ENCODE measurements at places on chromosomes 3 and 15.

GRCh38 chr3:112114576-112115160 lies 18.4 kb downstream of the GCSAM start:
- DNase-seq, result no peak

DNA sequence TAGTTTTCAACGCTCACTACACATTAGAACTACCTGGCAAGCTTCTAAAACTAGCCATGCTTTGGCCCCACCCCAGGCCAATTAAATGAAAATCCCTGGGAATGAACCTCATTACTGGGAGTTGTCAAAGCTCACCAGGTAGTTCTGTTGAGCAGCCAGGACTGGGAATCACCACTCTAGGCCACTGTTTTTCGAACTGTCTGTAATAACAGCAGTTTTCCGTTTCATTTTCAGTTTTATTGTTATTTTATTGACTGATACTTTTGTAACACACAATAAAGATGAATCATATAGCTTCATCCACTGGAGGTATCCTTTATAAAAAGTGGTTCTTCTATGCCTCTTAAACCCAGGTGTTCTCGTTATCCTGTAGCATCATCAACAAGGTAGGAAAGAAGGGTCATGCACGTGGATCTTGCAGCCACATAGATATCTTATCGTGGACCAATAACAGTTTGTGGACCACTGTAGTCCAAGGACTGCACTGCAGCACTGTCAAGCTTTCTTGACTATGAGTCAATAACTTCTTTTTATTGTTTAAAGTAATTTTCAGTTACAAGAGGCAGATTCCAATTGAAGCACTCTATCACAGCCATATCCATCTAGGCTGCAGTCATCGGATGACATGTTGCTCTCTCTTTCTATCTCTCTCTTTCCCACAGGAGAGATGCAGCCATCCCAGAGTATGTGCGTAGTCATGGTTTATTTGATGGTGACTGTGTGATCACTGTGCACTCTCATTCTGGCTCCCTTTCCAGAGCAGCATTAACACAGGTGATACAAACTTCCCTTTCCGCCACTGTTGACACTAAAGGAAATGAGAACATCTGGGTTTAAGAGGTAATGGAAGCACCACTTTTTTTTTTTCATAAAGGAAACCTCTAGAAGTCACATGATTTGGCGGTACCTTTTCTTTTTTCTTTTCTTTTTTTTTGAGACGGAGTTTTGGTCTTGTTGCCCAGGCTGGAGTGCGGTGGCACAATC lies 39.0 kb upstream of the BLM start:
- no peak for DNase-seq

DNA sequence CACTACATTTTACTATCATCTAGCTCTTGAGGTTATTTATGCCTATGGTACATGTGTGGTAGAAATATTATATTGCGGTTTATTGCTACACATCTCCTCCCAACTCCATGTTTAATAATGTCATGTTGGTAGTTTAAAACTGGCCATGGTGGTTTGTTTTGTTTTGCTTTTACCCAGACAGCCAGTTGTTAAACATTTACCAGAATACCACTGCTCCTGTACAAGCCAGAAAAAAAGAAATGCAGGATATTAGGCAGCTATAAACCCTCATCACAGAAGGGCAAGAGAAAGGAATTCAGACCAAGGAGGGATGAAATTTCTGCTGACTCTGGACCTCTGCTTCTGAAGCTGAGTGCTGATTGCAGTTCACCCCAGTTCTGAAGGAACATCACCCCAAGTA lies 451.8 kb upstream of the IL12A start:
- no peak for DNase-seq

- DNase-seq, result no peak
Observed at GRCh38 chr3:142597906-142598305, 1.7 kb downstream of the PLS1 start.

GRCh38 chr3:13451301-13451673 lies 28.8 kb upstream of the HDAC11 start:
- no peak for DNase-seq

- peak; percentile 76 for DNase-seq
Observed at GRCh38 chr3:4350789-4351163, 47.6 kb downstream of the SETMAR start.

DNA sequence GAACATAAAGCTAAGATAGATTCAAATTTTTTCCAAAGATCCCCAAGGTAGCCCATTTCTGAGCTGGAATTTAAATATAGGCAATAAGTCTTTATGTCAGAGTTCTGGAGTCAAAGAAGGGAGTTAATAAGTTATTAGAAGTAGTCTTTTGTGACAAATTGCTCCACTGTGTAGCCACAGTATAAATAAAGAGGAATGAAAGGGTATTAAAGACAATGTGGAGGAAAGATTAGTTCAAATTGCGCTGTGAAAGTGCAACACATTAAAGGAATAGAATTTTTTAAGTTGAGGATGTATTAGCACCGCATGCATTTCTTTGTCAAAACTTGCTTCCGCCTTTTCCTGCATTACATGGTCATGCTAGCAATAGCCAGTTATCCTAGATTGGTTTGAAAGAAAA lies 666.6 kb upstream of the CCDC54 start:
- DNase-seq, result no peak

DNA sequence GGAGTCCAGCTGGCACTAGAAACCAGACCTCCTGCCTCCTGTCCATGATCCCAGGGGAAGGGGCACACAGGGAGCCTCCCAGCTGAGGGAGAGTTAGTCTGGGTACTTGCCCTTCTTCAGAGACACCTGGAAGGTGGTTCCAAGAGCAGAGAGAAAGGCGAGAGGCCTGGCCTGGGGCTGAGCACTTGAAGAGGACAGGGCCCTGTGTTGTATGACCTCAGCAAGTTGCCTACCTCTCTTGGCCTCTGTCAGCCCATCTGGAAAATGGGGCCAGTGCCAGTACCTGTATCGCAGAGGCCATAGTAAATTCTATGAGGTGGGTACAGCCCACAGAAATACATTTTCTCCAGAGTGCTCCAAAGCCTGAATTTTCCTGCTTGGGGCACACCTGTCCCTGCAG lies 19.5 kb downstream of the PTH1R start:
- no peak for DNase-seq

GRCh38 chr15:66682865-66683264 lies 19.2 kb upstream of the SMAD6 start:
- DNase-seq, result no peak

GRCh38 chr3:79368403-79368802 lies 399.4 kb downstream of the ROBO1 start:
- DNase-seq, result peak; percentile 7

DNA sequence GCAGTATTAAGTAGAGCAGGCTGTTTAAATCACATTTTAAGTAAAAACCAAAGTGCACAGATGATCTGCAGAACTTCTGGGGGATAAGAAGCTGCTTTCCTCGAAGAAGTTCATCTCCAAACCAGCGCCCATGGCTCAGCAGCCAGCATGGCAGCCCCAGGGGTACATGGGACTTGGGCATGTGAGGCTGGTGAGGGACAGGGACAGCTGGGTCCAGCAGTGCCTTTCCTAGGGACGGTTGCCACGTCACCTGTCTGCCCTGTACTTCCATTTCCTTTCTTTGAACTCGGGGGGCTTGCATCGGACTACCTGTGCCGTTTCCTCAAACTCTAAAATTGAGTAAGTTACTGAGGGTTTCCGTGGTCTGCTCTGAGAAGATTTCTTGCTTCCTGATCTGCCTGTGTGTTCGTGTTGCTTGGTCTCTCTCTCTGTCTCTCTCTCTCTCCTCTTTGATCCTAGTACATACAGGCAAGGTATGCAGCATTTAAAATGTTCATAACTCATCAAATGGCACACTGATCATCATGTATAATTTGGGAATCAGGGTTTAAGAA lies 67.6 kb downstream of the IGF1R start:
- no peak for DNase-seq

GRCh38 chr3:156456771-156457224 lies 98.1 kb downstream of the SSR3 start:
- DNase-seq, result no peak

DNA sequence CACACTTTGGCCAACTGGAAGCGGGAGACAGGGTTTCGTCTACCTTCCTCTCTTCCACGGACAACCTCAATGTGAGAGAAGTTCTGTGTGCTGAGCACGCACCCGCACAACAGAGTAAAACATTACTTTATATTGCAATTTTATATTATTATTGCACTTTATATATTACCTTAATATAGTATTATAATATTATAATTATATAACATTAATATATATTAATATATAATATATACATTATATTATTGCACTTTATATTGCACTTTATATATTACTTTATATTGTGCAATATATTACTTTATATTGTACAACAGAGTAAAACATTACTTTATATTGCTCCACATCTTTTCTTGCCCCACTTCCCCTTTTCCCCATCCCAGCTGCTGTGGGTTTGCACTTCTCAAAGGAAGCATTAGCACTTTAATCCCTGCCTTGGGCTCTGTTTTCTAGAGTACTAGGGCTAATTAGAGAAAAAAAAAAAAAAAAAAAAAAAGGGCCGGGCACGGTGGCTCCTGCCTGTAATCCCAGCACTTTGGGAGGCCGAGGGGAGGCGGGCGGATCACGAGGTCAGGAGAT lies 76.4 kb upstream of the SLC4A7 start:
- DNase-seq, result no peak

- no peak for DNase-seq
Observed at GRCh38 chr3:57080171-57080570, 19.7 kb downstream of the SPATA12 start.

DNA sequence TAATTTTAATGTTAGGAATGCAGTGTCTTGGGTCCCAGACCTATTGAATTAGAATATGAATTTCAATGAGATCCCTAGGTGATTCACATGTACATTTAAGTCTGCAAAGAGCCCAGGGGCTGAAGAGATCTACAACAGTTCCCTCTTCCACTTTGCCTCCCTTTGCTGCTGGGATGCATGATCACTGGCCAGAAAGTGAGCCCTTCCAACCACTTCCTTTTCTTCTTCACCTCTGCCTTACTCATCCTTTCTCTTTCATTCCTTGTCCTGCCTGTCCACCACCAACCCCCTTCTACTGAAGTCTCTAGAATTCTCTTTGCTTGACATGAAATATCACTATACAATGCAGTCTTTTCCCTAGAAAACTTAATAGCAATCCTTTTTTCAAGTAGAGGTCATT lies 222.4 kb upstream of the LRIG1 start:
- no peak for DNase-seq

DNA sequence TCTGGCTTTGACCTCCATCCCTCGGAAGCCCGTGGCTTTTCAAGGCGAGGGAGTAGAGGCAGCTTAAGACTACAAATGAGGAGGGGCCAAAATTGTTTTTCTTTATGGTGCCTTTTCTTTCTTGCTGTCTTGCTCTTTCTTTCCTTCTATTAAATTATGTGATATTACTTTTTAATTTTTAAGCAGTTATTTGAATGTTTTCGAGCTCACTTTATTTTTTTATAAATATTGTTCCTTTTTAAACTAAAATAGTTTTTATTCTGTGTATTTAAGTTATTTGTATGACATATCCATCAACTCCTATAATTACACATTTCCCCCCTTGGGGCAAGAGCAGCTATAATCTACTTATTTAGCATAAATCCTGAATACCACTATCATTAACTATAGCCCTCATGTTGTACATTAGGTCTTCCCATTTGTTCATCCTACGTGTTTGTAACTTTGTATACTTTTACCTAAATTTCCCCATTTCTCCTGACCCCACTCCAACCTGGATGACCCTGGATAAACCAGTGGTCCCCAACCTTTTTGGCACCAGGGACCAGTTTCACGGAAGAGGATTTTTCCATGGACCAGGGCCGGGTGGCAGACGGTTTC lies 622 bp upstream of the PLSCR1 start:
- DNase-seq, result no peak

DNA sequence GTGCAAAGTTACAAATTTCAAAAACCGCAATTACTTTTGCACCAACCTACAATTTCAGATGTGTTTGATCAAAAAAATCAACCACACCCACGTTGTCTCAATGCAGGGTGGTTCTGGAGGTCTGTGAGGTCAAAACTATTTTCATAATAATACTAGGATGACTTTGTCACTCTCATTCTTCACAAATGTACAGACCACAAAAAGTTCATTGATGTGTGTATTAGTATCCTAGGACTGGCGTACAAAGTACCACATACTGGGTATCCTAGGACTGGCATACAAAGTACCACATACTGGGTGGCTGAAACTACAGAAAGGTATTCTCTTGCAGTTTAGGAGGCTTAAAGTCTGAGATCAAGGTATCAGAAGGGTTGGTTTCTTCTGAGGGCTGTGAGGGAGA lies 13.0 kb downstream of the SUCLG2 start:
- DNase-seq, result no peak

DNA sequence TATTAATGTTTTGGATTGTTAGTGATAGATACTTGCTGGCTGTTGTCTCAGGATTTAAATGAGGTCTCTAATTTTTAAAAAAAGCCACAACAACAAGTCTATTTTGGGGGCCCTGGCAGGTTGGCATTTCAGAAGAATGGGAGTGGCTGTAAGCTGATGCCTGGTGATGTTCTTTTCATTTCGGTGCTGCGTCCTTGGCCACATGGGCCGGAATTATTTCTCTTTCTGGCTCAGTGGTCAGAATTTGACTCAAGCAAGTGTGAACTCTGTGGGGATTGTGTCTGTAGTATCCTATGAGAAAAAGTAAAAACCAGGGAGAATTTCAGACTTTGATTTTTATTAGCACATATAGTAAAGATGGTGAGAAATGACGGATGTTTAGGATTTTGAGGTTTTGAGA lies 203.0 kb downstream of the AKAP13 start:
- DNase-seq, result no peak

GRCh38 chr3:16448639-16449070 lies 64.8 kb downstream of the RFTN1 start:
- peak; percentile 96 for DNase-seq

GRCh38 chr15:67101911-67102598 lies 36.7 kb downstream of the SMAD3 start:
- DNase-seq, result no peak

DNA sequence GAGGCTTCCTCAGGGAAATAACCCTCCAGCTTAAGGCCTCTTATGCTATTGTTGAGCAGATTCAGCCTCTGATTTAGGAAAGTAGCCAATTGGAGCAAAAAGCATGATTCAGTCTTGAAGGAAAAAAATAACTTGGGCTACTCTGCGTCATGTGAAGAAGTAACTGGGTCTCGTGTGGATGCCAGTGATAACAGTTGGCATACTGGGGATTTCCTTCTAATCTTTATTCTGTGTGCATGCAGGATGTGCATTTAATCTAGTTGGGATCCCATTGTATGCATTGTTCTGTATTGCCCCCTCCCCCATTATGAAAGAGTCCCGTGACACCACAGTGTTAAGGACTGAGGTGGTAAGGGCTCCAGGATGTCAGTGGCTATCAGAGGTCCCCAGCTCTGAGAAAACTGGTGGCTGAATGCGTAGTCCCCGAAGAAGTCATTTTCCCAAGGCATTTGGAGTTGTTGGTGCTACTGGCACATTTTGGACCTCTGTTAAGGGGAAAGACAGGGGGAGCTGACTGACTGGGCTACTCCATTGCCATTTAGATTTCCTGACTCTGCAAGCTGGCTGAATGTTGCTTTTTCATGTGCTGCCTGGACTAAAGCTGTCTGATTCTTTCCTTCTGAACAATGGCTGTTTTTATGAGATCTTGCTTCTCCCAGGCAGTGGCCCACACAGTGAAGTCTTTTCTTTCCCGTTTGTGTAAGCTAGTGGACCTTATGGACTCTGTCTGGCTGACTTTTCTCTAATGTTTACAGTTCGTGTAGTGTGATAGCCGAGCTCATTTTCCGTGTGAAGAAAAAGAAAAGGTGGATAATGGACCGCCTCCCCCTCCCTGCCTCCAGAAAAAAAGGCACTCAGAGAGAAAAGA lies 38.4 kb upstream of the TRAK1 start:
- DNase-seq, result peak; percentile 64

GRCh38 chr3:192482391-192482790 lies 244.9 kb downstream of the FGF12 start:
- DNase-seq, result no peak
